Hepatic stellate cell (primary cell): ENCODE measurements at places on chromosomes 13 and 19.

DNA sequence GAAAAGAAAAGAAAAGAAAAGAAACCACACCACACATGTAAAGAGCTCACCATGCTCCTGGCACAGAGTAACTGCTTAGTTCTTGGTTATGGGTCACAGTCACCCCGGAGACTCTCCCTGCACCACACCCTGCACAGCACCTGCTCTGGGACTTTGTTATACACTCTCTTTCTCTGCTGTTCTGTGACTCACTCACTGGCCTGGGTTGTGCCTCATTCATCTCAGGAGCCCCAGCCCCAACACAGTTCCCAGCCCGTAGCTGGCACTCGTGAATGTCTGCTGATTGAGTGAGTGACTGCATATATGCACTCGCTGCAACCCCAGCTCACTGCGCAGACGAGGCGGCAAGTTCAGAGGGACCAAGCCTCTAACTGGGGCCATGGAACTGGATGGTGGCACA lies 22.9 kb upstream of the ZNF507 start:
- DNase-seq: no peak

GRCh38 chr19:1245494-1246264 lies 2.7 kb upstream of the MIDN start:
- no peak for DNase-seq

GRCh38 chr13:94160875-94161274 lies 318.6 kb downstream of the DCT start:
- no peak for DNase-seq

DNA sequence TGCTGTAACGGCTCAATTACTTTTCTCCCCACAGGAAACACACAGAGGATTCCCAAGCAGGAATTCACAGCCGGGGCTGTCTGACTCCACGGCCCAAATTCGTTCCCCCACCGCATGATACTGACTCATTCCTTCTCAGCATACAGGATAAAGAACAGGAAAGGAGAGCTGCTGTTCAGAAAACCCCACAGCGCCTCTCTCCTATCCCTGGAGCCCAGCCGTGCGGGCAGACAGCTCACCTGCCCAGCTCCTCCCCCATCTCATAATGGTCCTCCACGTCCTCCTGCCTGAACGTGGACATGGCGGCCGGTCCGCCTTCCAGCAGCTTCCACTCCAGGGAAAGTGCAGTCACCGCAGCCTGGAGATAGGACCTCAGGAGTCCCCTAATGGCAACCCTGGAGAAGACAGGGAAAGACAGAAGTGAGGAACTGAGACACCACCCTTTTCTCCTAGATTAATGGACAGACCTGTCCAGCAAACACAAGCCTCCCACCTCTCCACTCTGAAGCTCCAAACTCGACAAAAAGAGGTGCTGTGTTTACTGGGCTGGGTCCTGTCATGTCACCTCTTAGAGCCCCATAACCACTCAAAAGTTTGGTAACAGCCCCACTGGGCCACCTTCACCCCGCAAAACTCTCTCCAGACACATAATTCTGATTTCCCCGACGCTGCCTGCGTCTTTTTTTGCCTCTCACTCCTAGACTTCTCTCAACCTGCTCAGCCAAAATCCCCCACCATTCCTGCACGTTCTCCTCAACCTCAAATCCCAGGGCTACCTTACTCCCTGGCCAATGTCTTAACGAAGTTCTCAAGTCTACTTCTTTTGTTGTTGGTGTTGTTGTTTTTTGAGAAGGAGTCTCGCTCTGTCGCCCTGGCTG lies 1.2 kb downstream of the DAPK3 start:
- peak; percentile 62 for DNase-seq

DNA sequence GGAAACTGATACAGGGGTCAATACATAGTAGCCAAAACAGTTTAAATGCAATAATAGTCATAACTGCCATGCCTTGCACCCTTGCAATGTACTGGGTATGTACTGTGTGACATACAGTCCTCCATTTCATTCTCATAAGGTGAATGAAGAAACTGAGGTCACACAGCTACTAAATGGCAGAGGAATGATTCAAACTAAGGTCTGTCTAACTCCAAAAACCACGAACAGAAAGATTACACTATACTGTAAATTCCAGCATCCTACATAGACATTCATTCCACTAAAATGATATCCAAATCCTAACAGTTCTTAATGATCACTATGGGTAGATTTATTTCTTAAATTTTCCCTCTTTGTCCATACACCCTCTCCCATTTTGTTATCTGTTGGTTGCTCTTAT lies 238.1 kb upstream of the SERP2 start:
- no peak for DNase-seq
